Gastroesophageal sphincter (tissue), 4 donors: ENCODE measurements at places on chromosomes 7 and 10.

GRCh38 chr10:116998172-116998571, 6.8 kb downstream of the SHTN1 start:
- ATAC-seq, result no peak

DNA sequence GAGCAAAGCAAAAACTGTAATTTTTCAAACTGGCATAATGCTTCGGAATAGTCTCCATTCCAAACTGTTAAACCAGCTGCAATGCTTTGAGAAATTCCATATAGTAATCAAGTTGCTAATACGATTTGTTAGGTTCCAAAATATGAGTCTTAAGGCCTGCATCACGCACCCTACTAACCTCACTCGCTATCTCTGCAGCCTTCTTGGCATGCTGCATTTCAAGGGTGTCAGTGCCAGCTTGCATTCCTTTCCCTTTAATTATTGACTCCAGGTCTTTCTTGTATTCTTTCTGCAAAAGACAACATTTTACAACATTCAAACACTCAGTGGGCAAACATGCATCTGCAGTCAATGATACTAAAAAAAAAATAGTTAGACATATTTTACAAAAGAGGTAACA, 61.8 kb downstream of the NEBL start:
- no peak for ATAC-seq

DNA sequence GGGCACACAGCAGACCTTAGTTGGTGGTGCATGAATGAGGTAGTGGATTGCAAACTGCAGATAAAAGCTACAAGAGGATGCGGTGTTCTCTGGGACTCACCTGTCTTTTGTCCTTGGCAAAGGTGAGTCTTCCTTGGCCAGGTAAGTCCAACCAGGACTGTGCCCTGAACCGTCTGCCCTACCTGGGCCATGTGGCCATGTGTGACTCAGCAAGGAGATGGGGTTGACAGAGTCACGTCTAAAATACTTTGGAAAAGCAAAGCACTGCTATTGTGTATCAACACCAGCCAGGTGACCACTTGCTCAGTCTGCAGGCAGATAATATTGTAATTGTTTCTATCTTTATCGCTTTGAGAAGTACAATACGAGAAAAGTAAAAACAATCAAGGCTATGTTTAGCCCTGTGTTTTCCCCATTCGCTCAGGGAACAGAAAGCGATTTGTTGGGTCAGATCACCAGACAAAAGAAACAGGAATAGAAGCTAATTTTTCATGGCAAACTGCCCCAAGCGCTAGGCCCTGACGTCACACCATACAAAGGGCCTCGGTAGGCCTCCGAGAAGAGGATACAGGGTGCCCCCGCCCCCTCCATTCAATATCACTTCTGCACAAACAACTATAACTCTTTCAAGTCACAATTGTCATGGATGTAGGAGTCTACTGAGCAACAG, 57.3 kb downstream of the FAM53B start:
- peak; percentile 40 for ATAC-seq

DNA sequence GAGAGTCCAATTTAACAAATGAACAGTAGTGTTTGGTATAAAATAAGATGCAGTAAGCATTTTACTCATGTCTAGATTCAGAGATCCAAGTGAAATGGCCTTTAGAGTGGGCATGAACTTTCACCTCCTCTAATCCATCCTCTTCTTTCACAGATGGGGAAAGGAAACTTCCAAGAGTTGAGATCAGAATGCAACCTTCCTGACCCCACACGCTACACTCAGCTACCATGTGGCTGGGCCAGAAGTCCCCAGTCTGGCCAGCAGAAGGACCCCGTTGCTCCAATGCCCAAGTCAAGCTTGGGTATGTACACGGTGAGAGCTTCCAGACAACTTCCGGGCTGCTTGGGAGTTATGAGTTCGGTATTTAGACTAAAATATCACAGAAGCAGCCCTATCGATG, 228.0 kb downstream of the ELMO1 start:
- no peak for ATAC-seq

DNA sequence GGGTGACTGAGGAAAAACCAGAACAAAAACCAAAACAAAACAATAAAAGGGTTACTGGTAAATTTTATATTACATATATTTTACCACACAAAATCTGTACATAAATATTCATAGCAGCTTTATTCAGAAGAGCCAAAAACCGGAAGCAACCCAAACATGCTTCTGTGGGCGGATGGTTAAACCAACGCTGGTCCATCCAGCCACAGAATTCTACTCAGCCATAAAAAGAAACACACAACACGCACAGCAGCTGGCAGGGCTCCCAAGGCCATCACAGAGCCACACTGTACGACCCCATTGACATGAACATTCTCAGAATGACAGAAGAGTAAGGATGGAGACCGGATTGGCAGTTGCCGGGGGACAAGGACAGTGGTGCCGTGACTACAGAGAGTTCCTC, 83.6 kb downstream of the PROSER2 start:
- no peak for ATAC-seq

GRCh38 chr7:154871507-154871906, 131.4 kb downstream of the PAXIP1 start:
- no peak for ATAC-seq

DNA sequence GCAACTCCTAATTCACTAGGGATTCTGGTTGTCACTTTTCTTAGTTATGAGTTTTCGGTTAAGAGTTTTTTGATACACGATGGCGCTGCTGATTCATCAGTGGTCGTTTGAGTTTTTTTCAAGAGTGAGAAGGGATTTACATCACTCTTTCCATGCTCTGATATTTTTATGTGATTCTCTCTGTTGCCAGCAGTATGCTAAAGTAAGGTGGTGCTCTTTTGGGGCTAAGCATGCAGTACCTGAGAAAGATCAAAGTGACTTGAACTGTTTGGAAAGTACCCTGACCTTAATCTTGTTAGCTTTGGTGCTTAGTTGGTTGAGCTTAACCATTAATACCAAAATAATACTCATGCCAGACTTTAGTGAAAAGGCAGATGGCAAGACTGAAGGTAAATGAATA, 28.1 kb downstream of the STAMBPL1 start:
- no peak for ATAC-seq

GRCh38 chr10:88243836-88244730, 339.0 kb downstream of the RNLS start:
- ATAC-seq, result peak; percentile 40

- no peak for ATAC-seq
Observed at GRCh38 chr7:110386006-110386405, 704.9 kb upstream of the LRRN3 start.

DNA sequence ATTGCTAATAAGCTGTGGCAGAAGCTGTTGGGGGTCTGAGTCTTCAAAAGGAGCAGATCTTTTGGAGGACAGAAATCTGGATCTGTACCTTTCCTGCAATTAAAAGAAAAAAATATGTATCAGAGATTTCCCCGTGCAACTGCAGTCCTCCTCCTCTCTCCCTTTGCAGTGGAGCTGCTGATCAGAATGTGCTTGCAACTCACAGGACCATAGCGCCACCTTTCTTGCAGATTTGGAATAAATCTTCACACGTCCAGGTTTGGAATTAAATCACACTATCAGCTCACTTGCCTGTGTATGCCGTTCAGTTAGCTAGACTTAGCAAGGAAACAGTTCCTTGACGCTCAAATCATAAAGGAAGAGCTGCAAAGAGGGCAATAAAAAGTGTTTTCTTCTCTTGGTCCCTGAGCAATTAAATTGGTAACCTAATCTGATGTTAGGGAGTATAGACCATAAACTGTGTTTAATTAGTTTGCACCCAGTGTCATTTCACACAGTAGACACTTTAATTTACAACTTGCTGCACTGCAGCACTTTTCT, 77.4 kb downstream of the PON1 start:
- ATAC-seq, result peak; percentile 57

- no peak for ATAC-seq
Observed at GRCh38 chr7:150790416-150791075, 9.6 kb downstream of the TMEM176B start.

DNA sequence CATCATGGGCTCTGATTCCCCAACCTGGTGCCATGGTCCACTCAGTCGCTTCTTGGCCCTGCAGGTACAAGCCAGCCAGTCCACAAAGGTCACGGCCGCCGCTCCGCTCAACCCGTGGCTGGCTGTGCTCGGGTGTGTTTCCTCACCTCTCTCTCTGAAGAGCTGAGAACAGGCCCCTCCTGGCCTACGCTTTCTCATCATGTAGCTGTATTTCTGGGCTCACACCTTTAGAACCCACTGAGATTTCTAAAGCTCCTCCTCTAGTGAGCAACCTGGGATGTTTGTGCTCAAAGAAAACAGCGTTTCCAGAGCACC, 30.2 kb downstream of the PTPRN2 start:
- ATAC-seq, result no peak

DNA sequence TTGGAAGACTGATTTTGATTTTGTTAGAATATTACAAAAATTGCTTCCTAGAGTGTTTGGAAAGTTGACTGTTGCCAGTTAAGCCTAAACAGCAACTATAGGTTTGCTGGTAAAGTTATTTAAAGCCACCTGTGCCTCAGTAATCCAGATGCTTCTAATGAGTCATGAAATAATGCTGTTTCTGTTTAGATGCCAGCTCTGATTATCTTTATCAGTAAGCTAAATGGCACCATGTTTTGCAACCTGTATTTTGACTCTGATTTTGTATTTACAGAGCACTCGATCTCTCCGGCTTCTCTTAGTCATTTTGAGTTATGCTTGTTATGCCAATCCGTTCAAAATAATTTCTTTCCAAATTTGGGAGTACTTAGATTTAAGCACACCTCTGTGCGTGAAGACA, 366.1 kb downstream of the EXOC4 start:
- ATAC-seq, result no peak

DNA sequence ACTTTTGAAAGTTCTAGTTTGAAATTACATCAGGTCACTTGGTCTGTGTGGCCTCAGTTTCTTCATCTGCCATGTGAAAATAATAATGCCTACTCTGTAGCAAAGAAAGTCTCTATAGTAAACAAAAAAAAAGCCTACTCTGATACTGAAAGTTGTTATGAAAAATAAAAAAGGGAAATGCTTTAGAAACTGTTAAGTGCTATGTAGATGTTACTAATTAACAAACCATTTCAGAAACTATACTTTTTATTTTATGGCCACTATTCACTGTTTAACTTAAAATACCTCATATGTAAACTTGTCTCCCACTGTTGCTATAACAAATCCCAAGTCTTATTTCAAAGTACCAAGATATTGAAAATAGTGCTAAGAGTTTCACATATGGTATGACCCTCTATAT, 50.6 kb downstream of the CFTR start:
- ATAC-seq, result no peak

- ATAC-seq, result no peak
Observed at GRCh38 chr10:48285710-48286109, 11.2 kb upstream of the FRMPD2 start.

DNA sequence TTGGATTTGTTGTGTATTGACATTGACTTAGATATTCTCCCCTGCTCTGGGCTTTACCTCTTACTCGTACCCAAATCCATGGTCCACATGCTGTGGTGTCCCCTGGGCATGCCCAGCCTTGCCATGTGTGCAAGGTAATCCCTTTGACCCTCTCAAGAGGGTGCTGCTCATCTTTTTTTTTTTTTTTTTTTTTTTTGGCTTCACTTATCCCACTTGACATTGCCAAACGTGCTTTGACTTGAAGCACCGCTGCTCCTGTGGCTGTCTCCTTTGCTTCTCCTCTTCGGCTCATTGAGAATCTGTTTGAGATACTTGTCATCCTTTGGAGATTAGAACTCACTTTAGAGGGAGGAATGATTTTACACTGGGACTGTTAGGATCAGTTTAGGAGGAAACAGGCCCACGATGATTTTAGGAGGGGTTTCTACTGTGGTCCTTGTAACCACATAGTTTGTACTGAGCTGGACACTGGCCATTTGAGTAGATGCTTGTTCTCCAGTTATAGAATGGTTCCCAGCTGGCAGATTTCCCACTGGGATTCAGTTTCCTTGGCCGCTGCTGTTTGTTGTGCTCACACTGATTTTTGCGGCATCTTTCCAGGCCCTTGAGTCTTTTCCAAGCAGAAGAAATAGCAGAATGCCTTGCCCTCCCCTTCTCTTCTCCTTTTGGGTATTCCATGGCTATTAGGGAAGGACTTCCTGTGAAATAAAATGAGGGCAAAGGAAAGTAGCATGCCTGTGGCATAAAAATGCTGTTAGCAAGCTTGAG, 184.8 kb downstream of the AUTS2 start:
- ATAC-seq, result peak; percentile 59

DNA sequence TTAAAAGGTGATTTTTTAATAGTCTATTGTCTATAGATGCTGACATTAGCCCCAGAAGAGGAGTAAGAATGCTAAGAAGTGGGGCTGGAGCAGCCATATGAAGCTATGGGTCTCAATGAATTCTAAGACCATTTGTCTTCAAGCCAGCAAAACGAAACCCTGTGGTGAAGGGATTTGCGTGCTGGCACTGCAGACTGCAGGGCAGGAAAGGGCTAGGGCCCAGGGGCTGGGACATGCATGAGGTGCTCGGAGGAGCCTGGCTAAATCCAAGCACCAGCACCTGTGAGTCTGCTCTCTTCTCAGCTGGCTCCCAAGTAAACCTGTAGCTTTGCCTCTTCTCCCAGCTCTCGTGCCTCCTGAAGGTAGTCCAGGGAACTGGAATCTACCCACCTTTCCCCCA, 1.3 kb upstream of the NDST2 start:
- no peak for ATAC-seq

GRCh38 chr7:3453398-3453797, 152.3 kb downstream of the SDK1 start:
- ATAC-seq, result no peak

GRCh38 chr7:68183176-68183575, 1186.5 kb downstream of the TYW1 start:
- ATAC-seq, result no peak

DNA sequence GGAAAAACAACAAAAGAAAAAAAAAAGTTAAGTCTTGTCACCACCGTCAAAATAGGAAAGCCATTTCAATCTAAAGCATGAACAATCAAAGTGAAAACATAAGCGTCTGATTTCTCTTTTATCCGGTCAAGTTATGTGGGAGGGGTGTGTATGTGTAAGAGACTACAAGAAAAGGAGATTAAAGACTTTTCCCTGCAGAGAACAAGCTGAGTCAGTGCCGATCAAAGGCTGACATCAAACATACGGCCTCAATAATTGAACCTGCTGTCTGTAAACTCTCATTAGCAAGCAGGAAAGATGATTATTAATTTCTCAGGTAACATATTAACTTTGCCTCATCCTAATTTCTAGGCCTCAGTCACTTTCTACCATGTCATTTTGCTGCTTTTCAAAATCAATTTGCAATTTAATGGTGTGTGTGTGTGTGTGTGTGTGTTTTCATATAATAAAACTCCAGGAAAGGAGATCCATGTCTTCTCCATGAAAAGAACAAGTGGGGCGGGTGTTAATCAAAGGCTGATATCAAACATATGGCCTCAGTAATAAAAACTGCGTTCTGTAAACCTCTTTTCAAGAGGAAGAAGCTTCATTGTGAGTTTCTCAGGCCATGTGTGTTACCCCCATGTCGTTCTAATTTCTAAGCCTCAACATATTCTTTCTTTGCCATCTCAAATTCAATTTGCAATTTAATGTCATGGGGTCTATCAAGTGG, 649.1 kb upstream of the SORCS1 start:
- ATAC-seq, result no peak

- ATAC-seq, result no peak
Observed at GRCh38 chr7:69839782-69840181, 241.5 kb downstream of the AUTS2 start.
